ENCODE measurements at places on chromosomes 16 and 17.

GRCh38 chr17:27264068-27264812 lies 29.7 kb upstream of the WSB1 start:
- DNase-seq: no peak

GRCh38 chr17:2925011-2925410 lies 128.8 kb downstream of the RAP1GAP2 start:
- no peak for DNase-seq

- no peak for DNase-seq
Observed at GRCh38 chr16:67357561-67357960, 30.9 kb downstream of the LRRC36 start.

DNA sequence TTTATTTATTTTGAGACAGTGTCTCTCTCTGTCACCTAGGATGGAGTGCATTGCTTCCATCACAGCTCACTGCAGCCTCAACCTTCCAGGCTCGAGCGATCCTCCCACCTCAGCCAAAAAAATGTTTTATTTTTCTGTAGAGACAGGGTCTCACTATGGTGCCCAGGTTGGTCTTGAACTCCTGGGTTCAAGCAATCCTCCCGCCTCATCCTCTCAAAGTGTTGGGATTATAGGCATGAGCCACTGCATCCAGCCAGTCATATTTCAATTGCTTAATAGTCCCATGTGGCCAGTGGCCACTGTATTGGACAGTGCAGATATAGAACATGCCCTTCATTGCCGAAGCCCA lies 15.3 kb downstream of the TMC7 start:
- DNase-seq: no peak

GRCh38 chr16:425740-426114 lies 278 bp downstream of the RAB11FIP3 start:
- DNase-seq: peak; percentile 35

- DNase-seq: no peak
Observed at GRCh38 chr17:59683283-59683682, 23.9 kb downstream of the PTRH2 start.

DNA sequence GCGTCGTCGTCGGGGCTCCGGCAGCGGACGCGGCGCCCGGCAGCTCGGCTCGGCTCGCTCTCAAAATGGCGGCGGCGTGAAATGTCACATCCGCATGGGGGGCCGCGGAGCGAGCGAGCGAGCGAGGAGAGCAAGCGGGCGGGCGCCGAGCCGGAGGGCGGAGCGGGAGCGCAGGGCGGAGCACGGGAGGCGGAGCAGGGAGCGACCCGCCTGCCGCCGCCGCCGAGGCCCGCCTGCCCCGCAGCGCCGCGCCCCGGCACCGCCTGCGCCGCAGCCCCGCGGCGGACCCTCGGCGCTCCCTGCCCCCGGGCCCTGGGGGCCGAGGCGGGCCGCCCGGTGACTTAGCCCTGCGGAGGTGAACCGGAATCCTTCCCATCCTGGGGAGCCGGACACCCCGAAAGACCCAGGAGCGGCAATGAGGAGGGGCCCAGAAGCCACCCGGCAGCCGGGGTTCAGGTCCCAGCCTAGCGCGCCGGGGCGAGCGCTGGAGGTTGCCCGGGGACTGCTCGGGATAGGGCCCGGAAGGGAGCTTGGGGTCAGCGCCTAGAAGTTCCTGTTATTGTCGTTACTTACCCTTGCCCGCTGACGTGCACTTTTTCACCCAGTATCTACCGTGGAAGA lies at the start of gene USP7:
Gene USP7 (minus strand): TSS at position 86 of the 621 bp plus-strand sequence. CDS start 621 bp downstream, outside the sequence.
- peak; percentile 94 for DNase-seq

DNA sequence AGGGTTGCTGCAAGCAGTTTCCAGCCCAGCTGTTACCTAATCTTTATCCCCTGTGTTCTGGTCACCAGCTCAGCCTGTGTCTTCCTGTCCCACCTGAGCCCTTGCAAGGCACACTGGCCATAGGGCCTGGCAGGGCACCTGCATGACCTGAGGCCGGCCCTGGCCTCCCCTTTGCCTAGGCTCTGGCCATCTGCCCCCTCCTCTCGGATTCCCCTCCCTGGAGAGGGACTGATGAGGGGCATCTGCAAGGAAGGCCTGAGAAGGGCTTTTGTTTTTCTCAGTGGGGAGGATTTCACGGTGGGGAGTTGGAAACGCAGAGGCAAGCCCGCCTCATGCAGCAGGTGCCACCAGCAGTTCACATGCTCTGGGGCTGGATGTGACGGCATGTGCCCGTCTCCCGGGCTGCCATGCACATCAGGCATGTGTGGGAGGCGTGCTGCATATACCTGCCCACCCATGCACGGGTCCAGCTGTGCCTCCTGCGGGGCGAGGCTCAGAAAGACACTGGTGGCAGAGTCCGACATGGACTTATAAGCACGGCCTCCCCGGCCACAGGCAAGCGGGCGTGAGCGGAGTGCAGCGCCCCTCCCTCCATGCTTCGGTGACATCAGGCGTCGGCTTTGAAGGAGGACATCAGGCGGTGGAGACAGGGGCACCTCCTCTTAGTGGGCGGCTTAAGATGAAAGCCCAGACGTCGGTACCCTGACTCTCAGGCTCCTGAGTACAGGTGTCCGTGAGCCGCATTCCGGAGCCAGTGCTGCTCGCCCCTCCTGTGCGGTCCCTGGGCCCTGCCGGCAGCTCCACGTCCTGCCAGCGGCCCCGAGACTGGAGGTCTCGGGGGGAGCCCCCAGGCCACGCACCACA lies 16.5 kb downstream of the ASPSCR1 start:
- no peak for DNase-seq

GRCh38 chr17:61568219-61569072 lies 22.6 kb downstream of the NACA2 start:
- no peak for DNase-seq

DNA sequence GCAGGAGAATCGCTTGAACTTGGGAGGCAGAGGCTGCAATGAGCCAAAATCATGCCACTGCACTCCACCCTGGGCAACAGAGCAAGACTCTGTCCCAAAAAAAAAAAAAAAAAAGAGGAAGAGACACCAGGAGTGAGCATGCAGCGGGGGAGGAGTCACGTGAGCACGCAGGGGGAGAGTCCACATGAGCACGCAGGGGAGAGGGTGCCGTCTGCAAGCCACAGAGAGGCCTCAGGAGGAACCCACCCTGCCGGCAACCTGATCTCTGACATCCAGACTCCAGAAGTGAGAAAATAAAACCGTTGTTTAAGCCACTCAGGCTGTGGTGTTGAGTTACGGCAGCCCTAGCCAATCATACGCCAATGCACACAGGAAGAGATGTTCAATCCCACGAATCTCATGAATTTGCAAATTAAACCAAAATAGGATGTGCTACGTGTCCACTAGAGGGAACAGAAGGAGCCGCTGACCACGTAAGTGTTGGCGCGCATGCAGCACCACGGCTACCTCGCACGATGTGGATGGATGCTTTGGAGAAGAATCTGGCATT lies 42.2 kb downstream of the CCDC57 start:
- DNase-seq: no peak

GRCh38 chr16:35585411-35585810 lies 2126.0 kb downstream of the TP53TG3F start:
- DNase-seq: no peak

DNA sequence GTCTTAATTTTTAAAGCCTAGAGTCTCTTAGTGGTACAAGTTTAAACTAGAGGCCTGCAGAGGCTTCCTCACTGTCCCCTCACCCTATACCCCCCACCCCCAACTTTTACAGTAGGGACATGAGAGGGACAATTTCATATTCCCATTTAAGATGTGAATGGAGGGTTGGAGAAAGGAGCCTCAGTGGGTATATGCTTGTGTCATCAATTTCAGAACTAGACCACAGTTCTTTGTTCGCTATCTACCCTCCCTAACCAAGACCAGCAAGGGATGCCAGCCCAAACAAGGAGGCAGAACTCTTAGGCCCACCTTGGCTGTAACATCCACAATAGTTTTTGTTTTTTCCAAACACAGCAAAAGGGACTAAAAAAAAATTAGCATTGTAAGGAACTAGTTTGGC lies 14.0 kb upstream of the SALL1 start:
- DNase-seq: no peak

DNA sequence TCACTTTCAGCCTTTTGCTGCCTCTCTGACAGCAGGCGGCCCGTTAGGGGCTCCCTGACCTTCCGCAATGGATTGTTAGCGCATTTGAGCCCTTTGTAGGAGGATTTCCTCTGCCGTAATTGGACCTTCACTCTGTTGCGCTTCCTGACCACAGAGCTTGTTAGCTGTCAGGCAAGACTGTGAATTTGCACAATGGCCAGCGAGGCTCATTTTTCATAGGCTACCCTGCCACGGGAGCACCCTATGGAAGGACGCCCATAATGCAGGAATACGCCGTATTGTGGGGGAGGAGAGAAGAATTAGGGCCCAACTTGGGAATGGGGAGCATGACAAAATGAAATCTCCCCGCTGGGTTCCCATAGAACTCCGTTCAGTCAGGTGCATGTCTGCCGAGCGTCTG lies 205.2 kb upstream of the NLRP1 start:
- DNase-seq: no peak

DNA sequence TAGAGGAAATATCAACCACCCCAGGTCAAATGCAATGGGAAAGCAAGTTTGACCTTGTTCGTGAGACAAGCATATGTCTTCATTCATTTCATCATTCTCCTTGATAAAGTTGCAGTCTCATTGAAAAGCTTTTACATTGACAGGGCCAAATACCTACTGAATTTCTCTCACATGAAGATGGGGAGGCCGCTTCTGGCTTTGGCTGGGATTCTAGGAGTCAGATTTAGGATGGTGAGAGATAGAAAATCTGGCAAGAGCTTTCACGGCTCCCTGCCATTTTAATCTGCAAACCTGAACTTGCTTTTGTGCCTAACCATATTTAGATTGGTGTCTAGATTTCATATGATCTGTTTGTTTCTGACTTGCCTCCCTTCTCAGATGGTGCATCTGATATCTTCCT lies 88.0 kb downstream of the TMEM100 start:
- DNase-seq: no peak

DNA sequence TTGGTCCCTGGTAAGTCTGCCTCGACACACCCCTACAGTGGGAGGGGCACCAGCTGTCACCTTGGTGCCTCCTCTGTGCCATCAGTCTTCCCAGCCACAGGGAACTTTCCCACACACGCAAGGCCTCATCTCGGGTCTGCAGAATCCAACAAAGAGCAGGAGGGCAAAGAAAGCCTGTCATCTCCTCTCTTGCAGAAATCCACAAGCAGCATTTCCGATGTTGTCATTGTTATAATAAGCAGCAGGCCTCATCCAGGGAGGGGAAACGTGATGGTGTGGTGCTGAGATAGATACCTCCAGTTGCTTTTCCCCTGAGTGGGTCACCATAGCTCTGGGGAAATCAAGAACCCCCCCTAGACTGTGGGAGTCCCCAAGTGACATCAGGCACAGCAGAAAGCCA lies 110.4 kb downstream of the CMIP start:
- no peak for DNase-seq

DNA sequence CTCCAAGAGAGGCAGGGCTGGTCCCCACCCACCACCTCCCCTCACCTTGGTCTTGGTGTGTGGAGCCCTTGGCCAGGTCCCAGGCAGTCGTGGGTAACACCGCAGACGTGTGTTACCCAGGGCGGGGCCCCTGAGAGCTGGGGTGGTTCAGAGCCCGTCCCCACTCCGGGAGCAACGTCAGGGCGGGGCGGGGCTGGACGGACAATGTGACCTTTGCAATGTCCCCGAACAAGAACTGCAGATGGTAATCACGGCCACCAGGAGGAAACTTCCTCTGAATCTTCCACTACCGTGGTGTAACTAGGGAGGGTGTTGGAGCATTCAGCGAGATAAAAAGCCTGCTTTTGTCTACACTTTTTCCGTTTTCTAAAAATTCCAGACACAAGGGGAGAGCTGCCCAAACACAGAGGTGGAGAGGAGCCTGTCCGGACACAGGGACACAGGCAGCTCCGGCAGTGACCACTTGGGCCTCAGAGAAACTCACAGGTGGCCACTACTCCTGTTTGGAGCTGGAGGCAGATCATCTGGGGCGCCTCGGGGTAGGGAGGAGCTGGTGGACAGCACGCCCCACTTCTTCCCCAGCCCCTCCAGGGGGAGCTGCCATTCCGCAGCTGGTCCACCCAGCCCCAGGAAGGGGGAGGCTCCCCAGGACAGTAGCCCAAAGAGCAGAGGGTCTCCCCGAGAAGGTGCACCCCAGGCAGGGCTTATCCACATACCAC lies 14.2 kb upstream of the SLC38A10 start:
- peak; percentile 26 for DNase-seq

- DNase-seq: no peak
Observed at GRCh38 chr17:65279456-65279855, 142.3 kb downstream of the RGS9 start.

GRCh38 chr16:27198451-27199234 lies 4.7 kb upstream of the KDM8 start:
- no peak for DNase-seq

GRCh38 chr16:56614549-56614991 lies 6.2 kb downstream of the MT2A start:
- peak; percentile 58 for DNase-seq

DNA sequence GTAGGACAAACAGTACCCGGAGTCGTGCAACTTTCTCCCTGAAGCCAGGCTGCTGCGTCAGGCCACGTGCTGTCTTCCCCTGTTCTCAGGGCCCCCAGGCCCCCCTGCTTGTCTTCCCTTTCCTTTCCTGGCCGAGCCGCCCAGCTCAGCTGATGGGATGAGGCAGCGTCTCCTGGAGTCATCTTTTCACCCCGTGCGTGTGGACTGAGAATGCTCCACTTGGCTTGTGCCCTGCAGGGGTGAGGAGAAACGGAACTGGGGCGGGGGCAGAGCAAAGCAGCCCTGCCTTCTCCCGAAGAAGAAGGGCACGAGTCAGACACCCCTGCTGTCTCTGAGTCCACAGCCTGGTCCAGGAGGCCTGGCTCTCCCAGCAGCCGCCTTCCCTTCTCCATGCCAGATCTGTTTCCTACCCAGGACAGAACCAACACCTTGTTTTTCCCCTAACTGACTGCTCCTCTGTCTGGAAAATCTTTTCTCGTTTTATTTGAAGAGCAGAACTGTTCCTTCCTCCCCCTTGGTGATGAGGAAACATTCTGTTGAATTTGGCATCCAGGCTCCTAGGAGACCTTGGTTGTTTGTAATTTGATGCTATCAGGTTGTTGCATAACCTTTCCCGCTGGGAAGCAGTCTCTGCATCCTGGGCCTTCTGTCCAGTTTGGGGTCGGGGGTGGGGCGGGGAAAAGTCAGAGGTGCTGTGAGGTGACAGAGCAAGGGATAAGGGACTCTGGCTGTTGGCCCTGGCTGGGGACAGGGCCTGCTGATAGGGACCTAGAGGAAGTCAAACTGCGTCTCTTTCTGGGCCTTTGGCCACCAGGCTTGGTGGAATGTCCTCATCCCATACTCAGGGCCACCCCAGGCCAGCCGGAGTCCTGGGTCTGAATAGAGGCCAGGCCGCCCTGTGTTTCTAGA lies 78.8 kb downstream of the WIPI1 start:
- DNase-seq: no peak

DNA sequence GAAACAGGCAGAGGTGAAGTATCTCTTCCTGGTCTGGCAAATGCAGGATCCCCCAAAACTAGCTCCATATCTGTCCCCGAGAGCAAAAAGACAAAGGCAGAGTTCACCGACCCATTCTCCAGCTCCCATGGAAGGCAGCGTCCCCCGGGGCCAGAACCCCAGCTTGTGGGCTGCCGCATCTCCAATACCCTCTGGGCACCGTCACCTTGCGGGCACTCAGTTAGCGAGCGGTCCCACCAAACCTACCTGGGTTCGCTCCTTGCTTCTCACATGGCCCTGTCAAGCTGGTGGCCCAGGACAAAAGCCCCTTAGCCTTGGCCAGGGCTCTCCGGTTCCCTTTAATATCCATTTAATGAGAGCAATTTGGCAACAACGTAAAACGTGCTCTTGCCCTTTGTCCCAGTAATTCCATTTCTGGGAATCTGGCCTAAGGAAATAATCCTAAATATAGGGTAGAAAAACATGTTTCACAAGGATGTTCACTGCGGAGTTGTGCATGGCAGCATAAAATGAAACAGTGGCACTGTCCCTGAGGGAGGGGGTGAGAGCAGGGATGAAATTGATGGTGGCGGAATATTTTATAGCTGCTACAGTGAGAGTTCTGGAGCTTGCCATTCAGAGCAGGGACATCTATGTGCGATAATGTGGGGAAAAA lies 157.1 kb downstream of the CMIP start:
- no peak for DNase-seq
